ENCODE measurements at places on chromosomes 7 and 10. TPM values are rescaled to one million over a fixed set of nuclear protein-coding genes. Genes with fewer than 3 reads are reported as not detected.

ST8SIA6 gene
- total RNA-seq, result 0.79 TPM

- no peak for DNase-seq
These were observed 15.6 kb downstream of the SMURF1 start for GRCh38 chr7:99128076-99128950.

GRCh38 chr7:150400008-150400787, 21.1 kb downstream of the ZNF775 start:
- no peak for DNase-seq

DNA sequence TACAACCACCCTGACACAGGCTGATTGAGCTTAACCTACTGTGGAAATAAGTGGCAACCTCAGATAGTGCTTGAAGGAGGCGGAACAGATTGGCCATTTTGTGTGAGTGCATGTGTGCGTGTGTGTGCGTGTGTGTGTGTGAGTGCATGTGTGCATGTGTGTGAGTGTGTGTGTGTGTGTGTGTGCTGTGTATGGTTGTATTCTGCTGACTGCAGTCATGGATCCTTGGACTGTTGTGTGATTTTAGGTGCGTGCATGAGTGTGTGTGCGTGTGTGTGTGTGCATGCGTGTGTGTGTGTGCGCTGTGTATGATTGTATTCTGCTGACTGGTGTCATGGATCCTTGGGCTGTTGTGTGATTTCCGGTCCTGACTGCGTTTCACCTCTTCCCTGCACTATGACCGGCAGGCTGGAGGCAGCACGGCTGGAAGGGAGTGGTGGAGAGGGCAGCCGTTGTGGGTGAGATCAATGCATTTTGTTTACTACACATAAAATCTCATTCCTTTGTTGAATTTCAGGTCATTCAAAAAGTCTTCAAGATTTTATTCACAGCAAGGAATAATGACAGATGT, 6.3 kb downstream of the IQCE start:
- DNase-seq, result no peak

DNA sequence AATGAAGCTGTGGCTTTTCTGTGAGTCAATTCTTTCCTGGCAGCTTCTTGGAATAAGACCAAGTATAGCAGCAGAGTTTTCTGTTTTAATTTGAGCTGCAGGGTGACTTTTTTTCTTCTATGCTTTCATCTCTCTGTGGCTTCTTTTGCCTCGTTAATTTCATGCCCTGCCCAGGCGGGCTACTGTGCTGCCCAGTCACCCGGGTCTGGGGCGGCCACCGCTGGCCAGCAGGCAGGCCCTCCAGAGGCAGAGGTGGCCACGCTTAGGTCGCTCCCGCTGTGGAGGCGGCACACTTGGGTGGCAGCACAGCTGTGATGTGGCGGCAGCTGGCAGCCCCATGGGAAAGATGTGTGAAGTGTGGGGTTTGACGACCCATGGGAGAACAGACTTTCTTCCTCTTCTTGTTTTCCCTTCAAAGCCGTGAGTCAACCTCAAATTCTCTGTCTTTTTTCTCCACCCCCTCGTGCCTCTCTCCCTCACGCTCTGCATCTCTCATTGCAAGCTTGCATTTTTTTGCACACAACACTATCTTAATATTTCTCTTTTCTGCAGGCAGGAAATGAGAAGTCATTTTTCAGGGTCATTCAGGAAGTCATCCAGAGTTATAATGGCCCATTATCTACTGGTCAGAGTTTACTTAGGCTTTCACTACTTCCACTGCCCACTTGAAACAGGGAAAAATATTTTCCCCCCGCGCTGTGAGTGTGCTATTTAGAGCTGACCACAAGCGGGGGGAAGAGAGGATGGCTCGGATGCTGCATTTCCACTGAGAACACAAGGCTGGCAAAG, 67.8 kb downstream of the EGFR start:
- no peak for DNase-seq

- no peak for DNase-seq
These were observed 7.9 kb downstream of the LDB1 start for GRCh38 chr10:102112210-102112817.

GRCh38 chr10:70954381-70955176, 66.2 kb upstream of the PCBD1 start:
- no peak for DNase-seq

GRCh38 chr7:133115596-133115995, 33.7 kb upstream of the CHCHD3 start:
- no peak for DNase-seq

DNA sequence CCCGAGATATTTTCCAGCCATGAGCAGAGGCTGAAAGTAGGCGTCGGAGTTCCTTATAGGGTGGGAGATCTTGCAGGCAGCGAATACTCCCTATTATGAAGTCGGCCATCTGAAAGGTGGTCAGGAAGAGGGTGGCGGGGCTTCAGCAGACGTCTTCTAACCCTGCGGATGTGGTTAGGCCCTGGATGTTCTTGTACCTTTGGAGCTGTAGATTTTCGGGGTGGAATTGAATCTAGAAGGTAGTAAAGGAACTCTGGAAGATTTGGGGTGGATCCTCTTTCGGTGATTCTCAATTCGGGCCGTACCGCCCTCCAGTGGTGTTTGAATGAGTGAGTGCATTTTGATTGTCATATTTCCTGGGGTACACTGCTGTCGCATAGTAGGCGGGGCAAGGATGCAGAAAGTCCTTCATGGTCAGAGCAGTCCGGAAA, 635 bp downstream of the NUP205 start:
- no peak for DNase-seq

GALNT11 gene
- 33.4 TPM for total RNA-seq

GRCh38 chr10:16520900-16521299, 779 bp downstream of the C1QL3 start:
- DNase-seq, result no peak

DNA sequence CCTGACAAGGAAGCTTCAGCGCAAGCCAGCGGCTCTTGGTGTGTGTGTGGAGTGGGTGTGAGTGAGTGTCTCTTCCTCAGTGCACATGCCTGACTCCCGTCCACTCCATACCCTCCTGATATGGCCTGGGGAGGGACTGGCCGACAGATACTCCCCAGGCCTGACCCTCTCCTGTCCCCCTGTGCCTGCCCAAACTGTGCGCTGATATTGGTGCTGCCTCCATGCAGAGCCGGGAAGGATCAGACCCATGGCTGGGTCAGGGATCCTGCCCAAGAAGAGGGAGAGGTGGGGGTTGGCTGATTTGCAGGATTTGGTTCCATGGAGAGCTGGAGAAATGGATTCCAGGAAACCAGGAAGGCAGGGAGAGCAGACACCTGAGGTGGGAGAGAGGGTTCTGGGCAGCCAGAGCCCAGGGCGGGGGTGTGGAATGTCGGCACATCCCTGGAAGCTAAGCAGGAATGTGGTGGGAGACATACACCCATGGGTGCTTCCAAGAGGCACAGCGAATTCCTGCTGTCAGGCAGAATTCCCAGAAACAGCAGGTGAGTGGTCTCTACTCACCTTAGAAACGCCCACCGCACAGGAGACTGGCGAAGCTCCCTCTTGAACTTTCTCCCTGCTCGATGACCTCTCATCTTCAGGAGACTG, 6.3 kb downstream of the CALML5 start:
- no peak for DNase-seq

HTR5A gene
- not detected for total RNA-seq

SFMBT2 gene
- 0.20 TPM for total RNA-seq

DNA sequence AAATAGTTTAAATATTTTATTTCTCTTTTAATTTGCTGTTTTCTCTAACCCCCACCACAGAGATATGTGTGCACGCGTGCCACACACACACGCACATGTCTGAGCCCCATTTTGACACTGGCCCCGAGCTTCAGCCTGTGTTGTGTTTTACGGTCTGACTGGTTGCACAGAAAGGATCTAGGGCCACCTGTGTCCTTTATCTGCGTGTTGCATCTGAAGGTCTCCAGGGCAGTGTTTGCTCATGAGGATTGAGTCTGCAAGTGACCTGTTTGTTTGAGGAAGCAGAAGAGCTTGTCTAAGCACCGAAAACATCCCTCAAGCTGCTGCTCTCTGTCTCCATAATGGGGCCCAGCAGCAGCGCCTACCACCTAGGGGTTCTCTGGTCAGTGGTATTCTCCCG, 266.4 kb upstream of the LYZL1 start:
- no peak for DNase-seq

- no peak for DNase-seq
These were observed 135.2 kb downstream of the ADCY1 start for GRCh38 chr7:45709168-45710042.

DNA sequence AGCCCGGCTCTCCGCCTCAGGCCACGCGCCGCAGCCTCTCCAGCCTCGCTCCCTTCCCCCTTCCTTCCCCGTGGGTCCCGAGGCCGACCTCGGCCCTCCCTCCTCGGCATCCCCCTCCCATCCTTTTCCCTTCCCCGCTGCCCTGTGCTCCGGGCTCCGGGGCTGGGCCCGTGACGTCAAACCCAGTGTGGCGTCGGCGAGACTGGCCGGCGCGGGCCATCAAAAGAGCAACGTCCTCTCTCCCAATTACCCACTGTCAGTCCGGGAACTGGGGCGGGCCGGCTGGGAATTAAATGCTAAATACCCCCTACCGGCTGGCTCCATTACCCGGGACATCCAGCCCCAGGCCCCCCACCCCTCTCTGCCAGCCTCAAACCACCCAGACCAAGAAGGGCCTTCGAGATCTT, 2.6 kb upstream of the GATA3 start:
- no peak for DNase-seq

DNA sequence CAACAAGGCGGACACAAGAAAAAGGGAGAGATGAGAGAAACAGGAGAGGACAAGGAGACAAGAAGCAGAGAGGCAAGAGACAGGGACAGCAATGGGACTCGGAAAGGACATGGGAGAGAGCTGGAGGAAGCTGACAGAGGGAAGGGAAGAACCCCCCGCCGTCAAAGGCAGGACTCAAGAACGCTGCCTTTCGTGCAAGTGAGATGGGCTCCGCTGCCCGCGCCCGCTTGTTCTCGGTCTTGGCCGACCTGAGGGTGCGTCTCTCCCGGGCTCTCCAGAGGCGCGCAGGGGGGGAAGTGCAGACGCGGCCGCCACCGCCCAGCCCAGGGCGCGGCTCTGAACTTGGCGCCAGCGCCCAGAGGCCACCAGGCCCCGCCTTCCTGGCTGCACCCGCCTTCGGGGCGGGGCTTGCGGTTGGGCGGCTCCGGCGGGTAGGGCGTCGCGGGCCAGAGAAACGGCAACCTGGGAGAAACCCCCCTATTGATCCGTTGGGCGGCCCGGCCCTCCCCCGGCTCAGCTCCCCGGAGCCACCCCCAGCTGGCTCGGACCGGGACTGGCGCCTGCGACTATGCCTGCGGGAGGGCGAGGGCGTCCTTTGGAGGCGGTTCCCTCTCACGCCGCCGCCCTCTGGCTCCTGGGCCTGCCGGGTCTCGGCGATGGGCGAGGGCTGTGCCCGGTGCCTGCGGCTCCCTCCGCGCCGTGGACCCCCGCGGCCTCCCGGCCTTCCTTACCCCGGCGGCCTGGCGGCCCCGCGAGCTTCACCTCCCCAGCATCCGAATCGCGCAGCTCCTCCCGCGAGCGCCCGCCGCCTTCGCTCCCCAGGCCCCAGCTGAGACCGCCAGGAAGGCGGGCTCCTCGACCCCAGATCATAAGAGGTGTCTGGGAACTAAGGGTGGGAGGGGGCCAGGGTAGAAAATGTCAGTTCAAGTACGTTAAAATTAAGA, 2.2 kb upstream of the ANTXRL start:
- no peak for DNase-seq

COL1A2 gene
- 19.1 TPM for total RNA-seq

DNA sequence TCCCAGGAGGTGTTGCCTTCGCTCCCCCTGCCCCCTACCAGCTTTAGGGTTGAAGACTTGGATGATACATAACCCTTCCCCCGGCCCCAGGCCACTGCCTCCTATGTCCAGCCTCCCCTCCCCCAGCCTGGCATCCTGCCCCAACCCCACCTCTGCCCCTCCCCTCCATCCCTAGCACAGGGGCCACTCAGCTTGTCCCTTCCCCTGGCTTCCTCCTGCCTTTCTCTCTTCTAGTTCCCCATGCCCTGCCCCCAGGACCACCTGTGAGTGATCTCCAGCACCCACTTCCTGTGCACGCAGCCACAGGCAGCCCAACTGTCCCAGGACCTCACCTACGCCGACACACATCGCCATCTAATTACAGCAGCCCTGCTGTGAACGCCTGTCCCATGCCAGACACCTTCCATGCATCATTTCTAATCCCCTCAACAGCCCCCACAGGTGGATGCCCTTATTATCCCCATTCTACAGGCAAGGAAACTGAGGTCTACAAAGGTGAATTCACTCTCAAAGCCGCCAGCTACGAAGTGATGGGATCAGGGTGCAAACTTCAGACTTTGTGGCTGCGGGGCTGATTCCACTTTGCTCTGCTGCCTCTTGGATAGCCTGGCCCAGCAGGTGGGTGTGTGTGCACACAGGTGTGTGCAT, 82.4 kb upstream of the CHST15 start:
- no peak for DNase-seq

FFAR4 gene
- not detected for total RNA-seq

GRCh38 chr10:31820096-31820495, 108.5 kb downstream of the ARHGAP12 start:
- DNase-seq, result no peak

GRCh38 chr7:81175275-81175940, 256.6 kb upstream of the SEMA3C start:
- DNase-seq, result no peak

DNA sequence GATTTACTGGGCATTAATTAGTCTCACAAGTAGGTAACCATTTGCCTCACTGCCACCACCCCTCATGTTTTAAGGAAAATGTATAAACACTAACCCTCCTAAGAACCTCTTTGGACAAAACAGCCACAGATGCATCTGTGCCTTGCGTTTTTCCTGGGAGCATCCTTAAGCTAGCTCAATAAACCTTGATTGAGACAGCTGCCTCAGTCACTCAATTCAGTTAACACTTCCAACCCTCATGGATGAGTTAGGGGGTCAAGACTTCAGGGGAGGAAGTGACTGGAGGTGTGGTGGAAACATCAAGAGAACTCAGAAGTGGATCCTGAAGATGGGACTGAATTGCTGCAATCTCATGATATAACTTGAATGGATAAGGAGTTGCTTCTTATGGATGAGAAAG, 31.5 kb downstream of the CUL2 start:
- no peak for DNase-seq

- DNase-seq, result no peak
These were observed 3.7 kb upstream of the SLC16A9 start for GRCh38 chr10:59713196-59713821.

DNA sequence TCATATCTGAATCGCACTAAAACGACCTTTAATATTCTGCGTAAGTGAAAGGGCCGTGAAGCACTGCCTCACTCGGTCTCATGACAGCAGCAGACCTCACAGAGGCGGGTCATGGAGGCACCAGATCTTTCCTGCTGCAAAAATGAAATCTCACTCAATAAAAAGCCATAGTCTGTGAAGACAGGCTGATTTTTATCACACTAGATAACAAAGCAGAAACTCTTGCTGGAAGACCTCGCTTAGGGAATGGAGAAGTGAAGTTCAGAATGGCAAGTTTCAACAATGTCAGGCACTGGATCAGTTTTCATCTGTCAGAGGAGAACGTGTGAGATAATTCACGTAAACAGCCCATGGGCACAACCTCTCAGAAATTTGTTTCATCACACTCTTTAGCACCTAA, 8.0 kb downstream of the SEPHS1 start:
- DNase-seq, result no peak

- DNase-seq, result no peak
These were observed 4.4 kb upstream of the PDLIM1 start for GRCh38 chr10:95295031-95295755.

SRPK2 gene
- 59.8 TPM for total RNA-seq

- DNase-seq, result no peak
These were observed 211.7 kb downstream of the CCSER2 start for GRCh38 chr10:84540022-84540616.

Measured in pulmonary artery endothelial cell (primary cell).